ENCODE measurements at places on chromosomes 12 and 14.

DNA sequence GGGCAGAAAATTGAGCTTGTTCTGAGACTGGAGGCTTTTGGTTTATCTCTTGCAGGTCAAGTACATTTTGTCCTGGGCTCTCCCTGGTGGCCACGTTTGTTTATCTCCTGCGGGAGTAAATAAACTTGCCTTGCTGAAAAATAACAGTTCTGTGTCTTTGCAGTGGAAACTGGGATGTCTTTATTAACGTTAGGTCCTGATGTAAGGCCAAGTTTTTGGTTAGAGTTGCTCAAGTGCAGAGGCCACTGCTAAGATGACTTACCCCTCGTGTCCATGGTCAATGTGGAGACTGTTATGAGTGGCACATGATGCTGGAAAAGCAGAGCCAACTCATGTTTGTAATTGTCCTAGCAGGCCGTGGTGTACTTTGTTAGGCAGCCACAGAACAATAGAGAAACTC, 3.8 kb downstream of the PTPN11 start:
- no peak for DNase-seq

DNA sequence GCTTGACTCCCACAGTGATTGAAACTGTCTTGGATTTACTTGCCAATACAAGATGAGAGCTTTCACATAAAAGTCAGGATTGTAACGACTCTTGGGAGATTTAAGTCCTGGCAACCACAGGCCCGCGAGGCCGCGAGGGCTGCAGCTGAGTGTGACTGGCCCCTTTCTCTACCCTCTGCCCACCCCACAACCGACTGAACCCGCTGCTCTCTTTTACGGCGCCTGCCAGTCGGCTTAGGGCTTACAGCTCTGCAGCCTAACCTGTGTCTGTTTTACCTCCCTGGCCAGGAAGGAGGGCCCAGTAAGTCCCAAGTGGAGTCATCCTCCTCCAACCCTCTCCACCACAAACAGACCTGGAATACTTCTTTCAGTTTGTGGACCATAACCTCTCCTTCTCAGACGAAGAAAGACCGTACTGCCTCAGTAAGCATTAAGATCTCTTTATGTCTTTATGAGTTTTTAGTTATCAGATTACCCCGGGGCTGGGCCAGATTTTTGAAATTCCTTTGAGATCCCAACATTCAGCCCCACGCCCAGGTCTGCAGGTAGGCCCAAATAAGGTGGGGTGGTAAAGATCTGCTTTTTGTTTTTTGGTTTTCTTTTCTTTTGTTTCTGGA, 12.6 kb upstream of the TIGAR start:
- DNase-seq = no peak

GRCh38 chr14:98888927-98889835, 382.8 kb downstream of the BCL11B start:
- DNase-seq = no peak

GRCh38 chr12:77957062-77957461, 126.4 kb downstream of the NAV3 start:
- DNase-seq = no peak

GRCh38 chr14:60485598-60486251, at the start of gene C14orf39:
TSS of gene C14orf39 (minus strand) at chr14:60486063. CDS start at chr14:60485078, 985 bp downstream.
- DNase-seq = peak; percentile 38

DNA sequence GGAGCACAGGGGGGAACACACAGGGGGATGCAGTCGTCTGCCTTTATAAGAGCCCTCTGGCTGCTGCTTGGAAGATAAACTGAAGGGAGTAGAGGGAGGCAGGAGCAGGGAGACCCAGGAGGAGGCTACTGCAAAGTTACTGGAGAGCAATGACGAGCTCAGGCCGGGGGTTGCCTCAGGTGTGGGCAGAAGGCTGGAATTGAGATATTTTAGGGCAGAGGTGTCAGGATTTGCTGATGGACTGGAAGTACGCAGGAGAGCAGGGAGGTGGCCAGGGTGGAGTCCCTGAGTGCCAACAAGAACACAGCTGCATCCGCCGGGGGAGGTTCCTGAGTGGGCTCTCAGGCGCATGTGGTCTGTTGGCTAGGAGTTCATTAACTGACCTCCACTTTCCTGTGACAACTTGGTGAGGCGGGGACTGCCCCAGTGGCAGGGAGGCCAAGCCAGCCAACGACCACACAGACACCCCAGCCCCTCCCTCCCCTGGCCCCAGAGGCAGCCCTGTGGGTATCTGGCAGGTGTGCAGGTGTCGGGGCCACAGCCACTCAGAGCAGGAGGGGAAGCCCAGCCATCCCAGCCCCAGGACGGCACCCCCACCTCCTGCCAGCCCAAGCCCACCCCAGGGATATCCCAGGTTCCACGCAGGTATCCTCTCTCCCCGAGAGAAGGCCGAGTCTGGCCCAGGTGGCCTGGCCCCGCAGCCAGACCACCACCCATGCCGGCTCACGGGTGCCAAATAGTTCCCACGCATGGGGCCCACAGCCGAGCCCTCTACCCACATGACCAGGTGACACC, 85.4 kb downstream of the NCOR2 start:
- DNase-seq = no peak

DNA sequence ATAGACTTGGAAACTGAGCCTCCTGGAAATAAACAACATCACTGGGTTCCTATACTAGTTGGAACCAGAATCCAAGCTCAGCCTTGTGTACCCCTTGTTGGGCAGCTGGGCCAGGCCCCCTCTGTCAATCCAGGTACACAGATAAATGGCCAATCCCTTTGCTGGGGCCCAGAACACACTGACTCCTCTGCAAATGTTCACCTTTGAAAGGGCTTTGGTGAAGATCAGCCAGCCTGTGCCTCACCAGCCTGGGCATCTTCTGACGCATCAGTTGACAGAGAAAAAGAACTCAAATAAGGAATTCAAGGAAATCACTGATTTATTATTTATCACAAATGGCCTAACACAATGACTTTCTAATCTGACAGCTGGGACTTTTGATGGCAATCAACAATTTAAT, 1090.2 kb downstream of the BCL11B start:
- DNase-seq = no peak

GRCh38 chr12:83432176-83432719, 745.5 kb downstream of the TMTC2 start:
- DNase-seq = no peak

DNA sequence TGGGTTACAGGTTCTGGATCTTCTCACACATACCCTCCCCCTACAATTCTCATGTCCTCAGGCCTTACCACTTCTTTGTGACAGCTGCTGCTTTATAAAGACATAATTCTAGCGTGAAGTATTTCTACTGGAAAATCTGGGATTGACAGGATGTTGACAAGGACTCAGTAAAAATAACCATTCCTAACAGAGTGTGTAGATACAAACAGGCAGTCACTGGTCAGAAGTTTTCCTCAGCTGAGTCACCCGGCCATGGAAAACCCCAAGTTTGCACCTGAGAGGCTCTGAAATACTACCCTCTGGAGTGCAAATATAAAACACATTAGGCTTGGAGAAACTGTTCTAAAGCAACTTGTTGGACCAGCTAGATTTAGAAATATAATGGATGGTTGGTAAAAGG, 54.4 kb downstream of the SPPL3 start:
- no peak for DNase-seq

- no peak for DNase-seq
Measured at GRCh38 chr14:67567654-67568053, 32.4 kb downstream of the PIGH start.

GRCh38 chr12:109811624-109811995, 21.6 kb downstream of the TRPV4 start:
- DNase-seq = no peak

DNA sequence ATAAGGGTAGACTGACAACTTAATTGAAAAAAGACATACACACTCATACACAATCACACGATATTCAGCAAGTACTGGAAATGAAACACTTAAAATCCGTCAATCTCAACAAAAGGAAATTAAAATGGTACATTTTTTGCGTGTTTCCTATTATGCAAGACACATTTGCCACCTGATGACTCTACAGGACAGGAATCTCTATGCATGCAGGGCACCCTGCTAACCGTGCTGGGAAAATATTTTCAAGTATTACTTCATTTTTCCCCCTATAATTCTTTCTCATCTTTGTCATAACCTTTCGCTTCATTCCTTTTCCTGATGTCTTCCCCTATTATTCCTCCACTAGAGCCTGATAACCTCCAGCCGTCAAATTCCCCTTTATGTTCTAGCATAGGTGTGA, 150.2 kb downstream of the TMEM132D start:
- DNase-seq = no peak

DNA sequence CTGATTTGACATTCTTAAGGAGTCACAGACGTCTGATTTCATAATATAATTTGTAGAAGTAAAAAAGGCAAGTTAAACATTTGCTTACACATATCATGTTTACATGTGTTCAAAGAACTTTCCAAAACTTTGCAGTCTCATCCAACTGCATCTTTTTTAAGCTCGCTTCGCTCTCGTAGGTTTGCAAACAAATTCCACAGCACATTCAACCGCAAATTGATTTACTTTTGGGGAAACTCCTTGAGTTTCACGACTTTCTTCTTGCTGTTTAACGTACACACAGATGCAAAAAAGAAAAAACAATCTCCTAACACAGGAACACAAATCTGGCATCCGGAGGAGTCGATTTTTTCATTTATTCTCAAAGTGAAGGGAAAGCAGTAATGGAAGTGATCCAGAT, 1149.5 kb downstream of the VRK1 start:
- DNase-seq = no peak

GRCh38 chr12:5665615-5666014, 233.7 kb downstream of the NTF3 start:
- no peak for DNase-seq
